Anterior cingulate cortex (tissue), 58 donors: ENCODE measurements at places on chromosomes 12 and 14.

- no peak for DNase-seq
Observed at GRCh38 chr12:101414533-101415119, 7.1 kb upstream of the ARL1 start.

DNA sequence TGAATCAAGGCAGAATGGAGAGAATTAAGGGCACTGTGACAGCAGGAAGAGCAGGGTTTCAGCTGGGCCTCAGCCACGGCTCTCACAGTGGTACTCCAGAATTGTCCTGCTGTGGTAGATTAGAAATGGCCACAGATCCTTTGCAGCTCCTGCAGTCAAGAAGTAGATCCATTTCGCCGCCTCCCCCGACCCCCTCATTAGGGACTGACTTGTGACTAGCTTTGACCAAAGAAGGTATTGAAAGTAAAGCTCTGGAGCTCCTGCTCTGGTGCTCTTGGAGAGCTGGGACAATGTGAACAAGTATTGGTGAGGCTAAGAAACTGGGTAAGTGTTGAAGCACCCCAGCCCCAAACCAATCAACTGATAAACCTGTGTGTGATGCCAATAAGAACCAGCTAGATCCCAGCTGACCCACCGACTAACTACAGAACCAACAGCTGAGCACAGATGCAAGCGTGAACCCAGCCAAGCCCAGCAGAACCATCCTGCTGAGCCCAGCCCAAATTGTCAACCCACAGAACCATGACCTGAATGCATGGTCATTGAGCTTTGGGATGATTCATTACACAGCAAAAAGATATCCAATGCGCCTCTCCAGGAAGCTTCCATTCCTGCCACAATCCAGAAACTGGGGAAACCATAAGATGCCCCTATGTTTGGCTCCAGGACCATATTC lies 50.7 kb downstream of the JAG2 start:
- DNase-seq = no peak

- DNase-seq = no peak
Observed at GRCh38 chr12:15756822-15757221, 32.4 kb downstream of the EPS8 start.

GRCh38 chr12:27623645-27624044 lies 72.6 kb upstream of the REP15 start:
- DNase-seq = no peak

DNA sequence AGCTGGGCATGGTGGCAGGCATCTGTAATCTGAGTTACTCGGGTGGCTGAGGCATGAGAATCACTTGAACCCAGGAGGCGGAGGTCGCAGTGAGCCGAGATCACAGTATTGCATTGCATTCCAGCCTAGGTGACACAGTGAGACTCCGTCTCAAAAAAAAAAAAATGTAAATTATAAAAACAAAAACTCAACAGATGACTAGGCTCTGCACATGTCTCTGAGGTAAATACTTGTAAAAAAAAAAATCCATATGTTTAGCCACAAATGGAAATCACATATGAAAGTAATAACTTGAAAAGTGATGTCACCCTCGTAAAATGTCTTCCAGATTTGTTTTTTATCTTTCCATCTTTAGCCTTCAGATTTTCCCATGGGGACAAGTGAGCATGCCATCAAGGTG lies 85.0 kb downstream of the KICS2 start:
- no peak for DNase-seq

- DNase-seq = peak; percentile 23
Observed at GRCh38 chr12:128381541-128381940, 114.6 kb downstream of the TMEM132C start.

GRCh38 chr12:11162502-11162901 lies 8.5 kb upstream of the SMIM10L1 start:
- DNase-seq = no peak

GRCh38 chr14:21192875-21193535 lies 37.1 kb upstream of the OR5AU1 start:
- no peak for DNase-seq

GRCh38 chr14:71488703-71489191 lies 443.5 kb upstream of the RGS6 start:
- no peak for DNase-seq

GRCh38 chr12:88325816-88326189 lies 183.7 kb downstream of the TMTC3 start:
- DNase-seq = no peak

DNA sequence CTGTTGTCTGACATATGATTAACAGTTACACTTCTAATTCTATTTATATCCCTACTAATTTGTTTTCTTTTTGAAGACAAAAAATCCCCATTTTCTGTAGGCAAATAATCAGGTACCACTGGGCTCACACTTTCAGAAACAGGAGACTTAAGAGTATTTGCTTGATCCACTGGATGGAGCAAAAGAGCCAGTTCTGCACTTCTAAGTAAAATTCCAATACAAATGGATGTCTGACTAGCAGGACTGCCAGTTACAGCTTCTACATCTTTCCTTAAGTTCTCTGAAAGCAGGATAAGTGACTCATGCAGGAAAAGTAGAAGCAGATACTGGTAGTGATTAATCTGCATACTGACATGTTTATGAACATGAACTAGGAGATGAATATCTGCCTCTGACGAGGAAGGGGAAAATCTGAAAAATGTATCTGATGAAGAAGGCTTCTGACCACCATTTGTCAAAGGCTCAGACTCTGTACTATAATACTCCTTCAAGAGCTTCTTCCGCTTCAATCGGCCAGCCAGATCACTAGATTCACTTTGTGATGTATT lies 73.8 kb upstream of the ANKS1B start:
- no peak for DNase-seq

- DNase-seq = no peak
Observed at GRCh38 chr12:28618171-28618570, 427.9 kb downstream of the CCDC91 start.

- DNase-seq = no peak
Observed at GRCh38 chr12:13091832-13092231, 11.6 kb downstream of the GSG1 start.

- peak; percentile 6 for DNase-seq
Observed at GRCh38 chr12:52533686-52534470, 13.7 kb upstream of the KRT5 start.

GRCh38 chr14:104725772-104726548 lies 1.9 kb downstream of the ADSS1 start:
- DNase-seq = no peak

GRCh38 chr12:72658615-72659014 lies 386.4 kb downstream of the TRHDE start:
- no peak for DNase-seq

DNA sequence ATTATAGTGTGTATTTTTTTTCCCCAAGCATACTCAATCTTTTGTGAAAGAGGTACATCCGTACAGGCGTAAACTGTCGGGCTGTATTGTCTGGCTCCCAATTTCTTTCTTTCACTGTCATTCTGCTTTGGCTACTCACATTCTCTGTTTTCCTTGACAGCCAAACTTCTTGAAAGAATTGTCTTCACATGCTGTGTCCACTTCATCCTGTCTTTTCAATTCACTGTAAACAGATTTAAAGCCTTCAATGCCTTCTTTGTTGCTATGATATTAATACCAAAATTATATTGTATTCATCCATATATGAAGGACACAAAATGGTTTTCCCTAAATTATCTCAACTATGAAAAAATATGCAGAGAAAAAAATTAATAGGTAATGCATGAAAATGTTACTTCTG lies 6.0 kb upstream of the ATP23 start:
- no peak for DNase-seq

GRCh38 chr14:97270308-97270707 lies 473.1 kb downstream of the VRK1 start:
- DNase-seq = no peak

DNA sequence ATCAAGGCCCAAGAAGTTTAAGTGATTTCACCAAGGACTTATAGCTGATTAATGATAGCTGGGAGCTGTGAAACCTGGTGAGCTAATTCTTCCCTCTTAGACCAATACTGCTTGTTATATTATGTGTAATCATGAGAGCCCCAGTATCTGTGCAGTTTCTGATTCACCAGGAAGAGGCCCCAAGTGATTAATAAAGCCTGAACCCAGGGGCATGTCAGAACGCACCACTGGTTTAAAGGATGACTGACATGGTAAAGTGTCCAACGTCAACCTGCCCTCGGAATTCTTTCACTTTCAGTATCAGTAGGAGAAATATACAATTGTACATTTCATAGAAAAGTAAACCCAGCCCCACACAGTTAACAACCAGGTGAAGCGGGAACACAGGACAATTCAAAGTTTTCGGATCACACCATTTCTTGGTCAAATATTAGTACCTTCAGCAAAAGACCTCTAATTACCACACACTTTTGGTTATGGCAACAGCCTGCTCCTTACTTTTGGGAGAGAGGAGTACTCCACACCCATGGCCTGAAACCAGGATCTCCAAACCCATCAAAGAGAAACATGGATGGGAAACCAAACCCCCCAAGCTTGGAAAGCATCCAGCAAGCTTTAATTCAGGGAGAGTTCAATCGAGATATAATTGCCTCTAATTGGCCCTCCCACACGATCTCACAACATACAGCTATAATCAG lies 28.5 kb downstream of the TMCC3 start:
- DNase-seq = no peak

GRCh38 chr12:52058631-52059361 lies 7.6 kb downstream of the NR4A1 start:
- peak; percentile 68 for DNase-seq

DNA sequence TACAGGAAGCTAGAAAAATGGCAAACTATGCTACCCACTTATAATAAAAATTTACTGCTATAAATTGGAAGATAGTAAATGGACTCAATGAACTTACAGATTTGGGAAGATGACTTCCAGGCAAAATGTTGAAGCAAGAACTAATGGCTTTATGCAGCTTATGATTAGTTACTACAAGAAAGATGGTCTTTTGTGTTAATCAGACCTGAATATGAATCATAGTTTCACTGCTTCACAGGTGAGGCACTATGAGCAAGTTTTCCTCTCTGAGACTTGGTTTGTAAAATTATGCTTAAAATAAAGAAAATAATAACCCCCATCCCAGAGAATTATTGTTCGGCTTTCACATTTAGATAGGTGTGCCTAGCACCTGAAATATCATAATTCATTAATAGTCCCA lies 19.8 kb upstream of the DCN start:
- DNase-seq = no peak

DNA sequence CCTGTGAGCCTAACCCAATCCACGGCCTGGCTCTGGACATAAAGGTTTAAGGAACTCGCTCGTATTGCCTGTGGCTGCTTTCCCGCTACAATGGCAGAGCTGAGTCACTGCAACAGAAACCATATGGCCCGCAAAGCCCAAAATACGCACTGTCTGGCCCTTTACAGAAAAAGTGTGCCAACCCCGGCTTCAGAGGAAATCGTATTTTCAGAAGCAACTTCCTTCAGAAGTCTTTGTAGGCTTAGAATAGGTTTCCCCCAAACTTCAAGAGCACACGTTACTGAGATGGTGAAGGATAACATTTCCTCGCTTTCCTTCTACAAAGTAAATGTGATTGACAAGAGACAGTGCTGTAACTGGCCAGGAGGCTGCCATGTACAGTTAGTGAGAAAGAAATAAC lies 34.8 kb upstream of the TESC start:
- DNase-seq = no peak

GRCh38 chr12:110531741-110532333 lies 29.7 kb downstream of the RAD9B start:
- DNase-seq = no peak
